ENCODE measurements at places on chromosomes 11 and 22. TPM values are rescaled to one million over a fixed set of nuclear protein-coding genes. Genes with fewer than 3 reads are reported as not detected.

Gene SLC22A8
- not detected for total RNA-seq

Gene OR4C13
- not detected for total RNA-seq

Gene TMEM121B
- 0.15 TPM for total RNA-seq

Gene OR51L1
- not detected for total RNA-seq

Gene OR8D4
- not detected for total RNA-seq

Gene GPHA2
- not detected for total RNA-seq

Gene KRTAP5-11
- not detected for total RNA-seq

Gene TBX10
- total RNA-seq: not detected

Gene KCNJ1
- total RNA-seq: under 0.01 TPM

Gene UBQLN3
- 0.15 TPM for total RNA-seq

Gene SHISAL1
- total RNA-seq: 1.2 TPM

Gene PRODH
- 0.17 TPM for total RNA-seq

Gene FAM180B
- total RNA-seq: not detected

Gene CRYBB2
- not detected for total RNA-seq

Gene CCDC81
- 1.0 TPM for total RNA-seq

Gene GLYATL2
- 5.5 TPM for total RNA-seq

Gene GGT5
- 1.2 TPM for total RNA-seq

Gene TEX12
- not detected for total RNA-seq

Gene ENTHD1
- not detected for total RNA-seq

Gene CHCHD10
- total RNA-seq: 0.58 TPM

Gene TRIM48
- total RNA-seq: not detected

Gene B3GAT1
- not detected for total RNA-seq

Gene LRRC4C
- total RNA-seq: 0.15 TPM

Gene BEST1
- 13.1 TPM for total RNA-seq

Gene NXPE1
- total RNA-seq: not detected

Gene OTOG
- not detected for total RNA-seq

All from smooth muscle cell of trachea (primary cell).